ENCODE measurements at places on chromosomes 2 and 18.

DNA sequence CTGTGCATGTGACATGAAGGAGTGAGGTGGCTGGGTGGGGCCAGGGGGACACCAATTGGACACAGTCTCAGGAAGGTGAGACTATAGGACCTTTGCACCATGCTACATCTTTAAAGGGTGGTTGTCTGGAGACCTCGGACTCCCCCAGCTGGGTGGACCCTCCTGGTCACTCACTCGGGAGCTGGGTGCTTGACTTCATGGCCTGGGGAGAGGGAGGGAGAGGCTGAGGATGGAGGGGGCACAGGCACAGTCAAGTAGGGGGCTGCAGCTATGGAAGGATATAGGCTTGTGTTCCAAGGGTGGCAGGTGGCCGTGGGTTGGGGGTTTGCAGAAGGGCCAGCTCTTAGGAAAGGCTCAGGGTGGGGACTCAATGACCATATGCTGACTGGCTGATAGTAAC lies 7.1 kb upstream of the CELF4 start:
- no peak for DNase-seq

- no peak for DNase-seq
These were observed 42.4 kb upstream of the EFEMP1 start for GRCh38 chr2:55965966-55966365.

DNA sequence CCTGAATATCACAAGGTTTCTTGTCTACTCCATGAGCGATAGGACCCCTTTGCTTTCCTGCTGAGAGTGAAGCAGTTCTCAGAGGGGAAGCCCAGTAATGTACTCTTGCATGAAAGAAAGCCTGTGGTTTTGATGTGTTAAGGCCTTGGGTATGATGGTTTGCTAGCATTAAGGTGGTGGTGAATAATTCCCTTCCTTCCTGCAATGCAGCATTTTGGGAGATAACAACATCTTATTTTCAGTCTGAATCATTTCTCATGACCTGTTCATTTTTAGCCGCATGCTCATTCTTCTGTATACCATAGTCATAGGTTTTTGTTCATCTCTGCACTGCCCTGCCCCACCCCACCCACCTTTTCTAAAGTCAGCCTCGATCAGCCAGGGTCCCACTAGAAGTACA lies 66.2 kb downstream of the HNMT start:
- no peak for DNase-seq

- no peak for DNase-seq
These were observed 373.2 kb upstream of the FIGN start for GRCh38 chr2:164109006-164109405.

GRCh38 chr2:165927353-165927752 lies 26.2 kb downstream of the TTC21B start:
- no peak for DNase-seq

DNA sequence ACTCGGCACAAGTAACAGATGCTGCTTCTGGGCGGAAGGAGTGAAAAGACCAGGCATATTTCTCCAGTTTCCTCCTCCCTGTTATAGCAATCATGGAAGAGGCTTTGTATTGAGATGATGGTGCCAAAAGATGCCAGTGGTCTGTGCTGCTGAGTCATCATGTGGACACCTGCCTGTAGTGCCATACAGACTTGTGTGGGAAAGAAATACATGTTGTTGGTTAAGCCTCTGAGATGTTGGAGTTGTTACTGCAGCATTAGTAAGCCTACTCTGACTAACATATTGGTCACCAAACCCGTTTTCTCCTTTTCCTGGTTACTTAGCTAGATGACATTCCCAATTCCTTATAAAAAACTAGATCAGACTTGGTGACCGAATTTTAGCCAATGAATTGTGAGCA lies 356.9 kb downstream of the ZNF521 start:
- DNase-seq, result no peak

GRCh38 chr18:38174594-38174993 lies 609.0 kb upstream of the CELF4 start:
- peak; percentile 74 for DNase-seq

DNA sequence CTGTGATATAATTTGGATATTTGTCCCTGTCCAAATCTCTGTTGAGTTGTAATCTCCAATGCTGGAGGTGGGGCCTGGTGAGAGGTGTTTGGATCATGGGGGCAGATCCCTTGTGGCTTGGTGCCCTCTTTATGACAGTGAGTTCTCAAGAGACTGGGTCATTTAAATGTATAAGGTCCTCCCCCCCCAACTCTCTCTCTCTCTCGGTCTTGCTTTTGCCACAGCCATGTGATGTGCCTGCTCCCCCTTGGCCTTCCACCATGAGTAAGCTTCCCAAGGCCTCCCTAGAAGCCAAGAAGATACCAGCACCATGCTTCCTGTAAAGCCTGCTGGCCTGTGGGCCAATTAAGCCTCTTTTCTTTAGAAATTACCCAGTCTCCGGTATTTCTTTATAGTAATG lies 58.6 kb downstream of the FN1 start:
- DNase-seq, result no peak

DNA sequence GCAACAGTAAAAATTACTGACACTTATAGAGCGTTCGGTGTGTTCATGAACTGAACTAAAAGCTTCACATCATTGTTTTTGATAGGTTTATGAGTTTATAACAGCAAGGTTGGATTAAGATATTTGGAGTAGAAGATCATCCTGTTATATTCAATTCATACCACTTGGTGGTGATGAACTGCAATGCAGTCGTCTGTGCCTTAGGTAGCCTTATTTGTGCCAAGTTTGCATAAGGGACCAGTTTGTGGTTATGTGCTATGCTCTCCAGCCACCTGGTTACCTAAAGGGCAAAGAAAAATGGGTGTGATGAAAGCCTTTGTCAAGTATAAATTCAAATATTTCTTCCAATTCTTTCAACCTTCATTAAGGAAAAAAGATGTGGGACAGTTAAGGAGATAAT lies 150.9 kb upstream of the KCNH7 start:
- peak; percentile 9 for DNase-seq

All from NCI-H146 (cell line).